SW480 (cell line): ENCODE measurements at places on chromosomes 2 and 18.

GRCh38 chr2:202841090-202841867, 30.3 kb downstream of the ICA1L start:
- no peak for DNase-seq

GRCh38 chr2:190666895-190667294, 18.0 kb downstream of the NAB1 start:
- DNase-seq, result no peak

GRCh38 chr2:171447675-171448074, 13.6 kb downstream of the DCAF17 start:
- no peak for DNase-seq

GRCh38 chr18:45221363-45221762, 393.9 kb upstream of the SLC14A2 start:
- no peak for DNase-seq

- DNase-seq, result peak; percentile 51
These were observed 78.8 kb upstream of the ATP8B1 start for GRCh38 chr18:57881818-57882413.

GRCh38 chr2:27184115-27184514, 27.7 kb upstream of the ATRAID start:
- no peak for DNase-seq

DNA sequence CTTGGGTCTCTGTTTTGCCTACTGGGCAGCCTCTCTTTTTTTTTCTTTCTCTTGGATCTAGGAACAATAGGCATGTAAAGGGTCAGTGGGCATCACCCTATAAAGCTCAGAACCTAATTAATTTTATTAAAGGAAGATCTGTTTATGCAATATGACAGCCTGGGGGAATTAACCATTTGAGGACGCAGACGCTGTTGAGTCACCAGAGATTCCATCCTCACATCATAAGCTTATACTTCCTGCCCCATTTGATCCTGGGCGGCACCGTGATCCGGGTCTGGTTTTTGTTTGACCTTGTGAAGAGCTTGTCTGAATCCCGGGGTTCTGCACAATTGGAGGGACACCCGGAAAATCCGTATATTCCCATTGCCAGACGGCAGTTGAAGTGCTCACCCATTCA, 16.8 kb upstream of the BCL11A start:
- no peak for DNase-seq

DNA sequence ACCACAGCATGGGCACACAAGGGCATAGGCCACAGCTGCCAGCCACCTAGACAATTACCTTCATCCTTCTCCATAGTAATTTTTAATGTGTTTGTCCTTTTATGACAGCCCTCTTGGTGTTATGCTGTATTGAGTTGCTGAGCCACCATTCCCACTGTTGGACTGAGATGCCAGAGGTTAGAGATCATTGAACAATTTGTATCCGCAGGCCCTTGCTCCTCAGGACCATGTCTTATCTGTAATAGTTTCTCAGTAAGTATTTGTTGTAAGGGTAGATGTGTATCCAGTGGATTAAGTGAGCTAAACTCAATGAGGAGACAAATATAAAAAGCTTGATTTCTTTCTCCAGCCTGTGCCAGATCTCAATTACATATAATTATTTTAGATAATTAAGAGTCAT, 832.8 kb upstream of the ID2 start:
- DNase-seq, result no peak

- no peak for DNase-seq
These were observed 3.6 kb downstream of the DYNC2LI1 start for GRCh38 chr2:43777306-43777926.

DNA sequence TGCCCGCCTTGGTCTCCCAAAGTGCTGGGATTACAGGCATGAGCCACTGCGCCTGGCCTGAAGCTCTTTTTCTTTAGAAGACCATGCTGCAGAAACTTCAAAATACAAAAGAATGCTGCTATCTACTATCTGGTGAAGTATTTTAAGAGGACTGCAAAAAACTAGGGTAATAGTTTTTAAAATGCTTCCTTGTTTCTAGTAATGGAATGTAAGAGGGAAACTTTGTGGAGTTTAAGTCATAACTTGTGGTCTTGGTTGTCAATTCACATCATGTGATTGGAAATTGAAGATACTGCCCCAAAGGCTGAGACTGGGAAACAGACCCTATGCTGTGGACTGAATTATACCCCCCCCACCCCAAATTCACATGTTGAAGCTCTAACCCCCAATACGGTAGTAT, 68.3 kb downstream of the B3GNT2 start:
- no peak for DNase-seq

- DNase-seq, result no peak
These were observed 121.8 kb downstream of the NXPH2 start for GRCh38 chr2:138658187-138658894.

DNA sequence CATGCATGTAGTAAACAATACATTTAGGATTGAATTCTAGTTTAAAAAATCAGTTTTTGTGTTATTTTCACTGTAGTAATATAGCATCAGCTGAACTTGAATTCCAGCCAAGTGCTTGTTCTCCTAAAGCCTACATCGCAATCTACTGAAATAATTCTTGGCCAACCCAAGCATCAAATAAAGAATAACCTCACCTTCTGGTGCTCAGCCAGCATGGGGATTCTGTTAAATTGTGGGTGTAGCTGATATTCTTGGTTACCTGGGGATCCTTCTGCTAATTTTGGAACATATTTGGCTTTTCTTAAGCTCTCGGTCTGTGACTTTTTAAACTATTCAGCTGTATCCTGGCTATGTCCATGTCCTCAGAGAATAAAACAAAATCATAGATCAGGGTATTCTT, 248.8 kb downstream of the NRXN1 start:
- no peak for DNase-seq

DNA sequence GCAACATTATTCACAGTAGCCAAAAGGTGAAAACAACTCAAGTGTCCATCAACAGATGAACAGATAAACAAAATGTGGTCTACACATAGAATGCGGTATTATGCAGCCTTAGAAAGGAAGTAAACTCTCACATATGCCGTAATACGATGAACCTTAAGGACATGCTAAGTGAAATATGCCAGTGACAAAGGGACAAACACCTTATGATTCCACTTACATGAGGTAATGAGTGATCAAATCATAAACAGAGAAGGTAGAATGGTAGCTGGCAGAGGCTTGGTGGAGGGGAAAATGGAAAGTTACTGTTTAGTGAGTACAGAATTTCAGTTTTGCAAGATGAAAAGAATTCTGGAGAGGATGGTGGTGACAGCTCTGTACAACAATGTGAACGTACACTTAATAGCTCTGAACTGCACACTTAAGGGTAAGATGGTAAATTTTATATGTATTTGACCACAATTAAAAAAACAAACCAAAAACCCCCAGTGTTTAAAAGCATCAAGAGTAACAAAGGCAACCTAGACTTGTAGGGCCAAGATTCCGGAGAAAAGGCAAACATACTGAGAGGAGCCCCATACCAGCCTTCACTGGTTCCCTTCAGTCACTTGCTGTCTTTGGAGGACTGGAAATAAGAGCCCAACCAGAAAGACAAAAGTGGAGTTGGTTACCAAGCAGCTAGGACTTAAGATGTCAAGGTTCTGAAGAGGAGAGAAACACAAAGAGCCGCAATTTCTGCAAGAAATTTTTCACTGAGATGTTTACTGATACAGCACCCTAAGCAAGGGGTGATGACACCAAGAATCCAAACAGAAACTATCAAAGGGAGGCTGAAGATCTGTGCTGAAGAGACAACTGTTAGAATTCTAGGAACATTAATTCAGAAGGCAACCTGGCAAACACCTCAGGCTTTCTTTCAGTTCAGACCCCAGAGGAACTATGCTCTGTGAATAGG, 61.3 kb downstream of the CUL3 start:
- no peak for DNase-seq

DNA sequence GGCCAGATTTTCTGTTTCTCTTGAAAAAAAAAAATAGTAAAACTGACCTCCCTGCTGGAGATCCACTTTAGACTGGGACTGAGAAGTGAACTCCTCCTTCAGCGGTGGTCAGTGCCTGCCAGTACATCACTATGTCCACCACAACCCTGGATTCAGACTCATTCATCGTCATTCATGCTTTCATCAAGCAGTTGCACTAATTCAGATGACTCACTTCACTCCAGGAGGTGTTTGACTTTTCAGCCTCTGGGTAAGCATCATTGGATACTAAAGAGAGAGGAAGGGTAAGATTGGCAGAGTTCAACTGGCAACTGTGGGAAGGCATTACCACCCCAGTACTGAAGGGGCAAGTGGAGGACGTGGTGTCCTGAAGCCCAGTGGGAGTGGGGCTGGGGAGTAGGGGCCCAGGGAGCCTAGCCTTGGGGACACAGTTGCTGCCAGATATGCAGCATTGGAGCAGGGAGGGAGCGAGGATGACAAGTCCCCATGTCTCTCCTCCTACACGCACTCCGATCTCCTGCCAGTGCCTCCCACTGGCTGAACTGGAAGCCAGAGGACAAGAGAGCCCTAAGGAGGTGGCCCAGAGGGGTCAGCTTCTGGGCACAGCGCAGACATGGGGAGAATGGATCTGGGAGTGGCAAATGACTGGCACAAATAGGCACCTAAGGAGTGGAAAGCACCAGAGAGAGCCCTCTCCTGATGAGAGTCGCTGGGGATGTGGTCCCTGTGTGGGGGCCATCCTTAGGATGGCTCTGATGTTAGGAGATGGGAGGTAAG, 111.1 kb downstream of the TGFA start:
- no peak for DNase-seq

DNA sequence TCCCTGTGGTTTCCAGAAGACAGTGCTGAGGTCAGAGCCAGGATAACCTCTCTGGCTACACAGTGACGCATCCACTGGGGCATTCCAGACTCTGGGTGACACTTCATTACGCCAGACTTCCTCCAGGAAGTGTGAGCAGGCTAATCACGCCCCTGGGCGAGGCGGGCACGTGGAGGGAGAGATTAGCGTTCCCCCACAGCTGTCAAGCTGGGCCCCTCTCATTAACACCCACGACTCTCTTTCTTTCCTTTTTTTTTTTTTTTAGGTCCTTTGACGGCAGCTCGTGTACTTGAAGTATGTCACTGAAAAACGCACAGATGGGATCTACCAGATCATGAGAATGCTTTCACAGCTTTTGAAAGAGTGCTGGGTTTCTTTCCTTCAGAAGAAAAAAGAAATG, 274.6 kb downstream of the AFF3 start:
- DNase-seq, result peak; percentile 53

- DNase-seq, result no peak
These were observed 188.7 kb downstream of the FTCDNL1 start for GRCh38 chr2:199662255-199662654.

GRCh38 chr18:8463791-8464190, 145.4 kb upstream of the RAB12 start:
- no peak for DNase-seq

GRCh38 chr2:28239207-28239606, 153.5 kb upstream of the FOSL2 start:
- no peak for DNase-seq

DNA sequence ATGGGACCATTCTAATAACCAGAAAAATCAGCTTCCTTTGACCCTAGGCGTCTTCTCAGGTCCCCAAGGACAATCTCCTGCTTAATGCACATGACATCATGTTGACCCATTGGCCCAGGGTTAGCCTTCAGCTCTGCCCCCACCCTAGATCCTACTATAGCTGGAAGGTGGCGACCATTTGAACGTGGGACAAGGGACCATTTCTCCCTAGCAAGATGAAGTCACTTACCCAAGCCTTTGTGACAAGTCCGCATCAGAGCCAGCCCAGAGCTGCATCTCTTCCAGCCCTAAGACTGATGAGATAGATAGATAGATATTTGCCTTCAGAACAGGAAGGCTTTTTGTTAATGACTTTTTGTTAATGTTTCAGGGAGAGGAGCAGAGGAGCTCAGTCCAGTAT, 28.2 kb upstream of the TAF1B start:
- DNase-seq, result no peak

DNA sequence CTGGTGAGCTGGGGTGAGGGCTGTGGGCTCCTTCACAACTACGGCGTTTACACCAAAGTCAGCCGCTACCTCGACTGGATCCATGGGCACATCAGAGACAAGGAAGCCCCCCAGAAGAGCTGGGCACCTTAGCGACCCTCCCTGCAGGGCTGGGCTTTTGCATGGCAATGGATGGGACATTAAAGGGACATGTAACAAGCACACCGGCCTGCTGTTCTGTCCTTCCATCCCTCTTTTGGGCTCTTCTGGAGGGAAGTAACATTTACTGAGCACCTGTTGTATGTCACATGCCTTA, 10.5 kb downstream of the PROC start:
- DNase-seq, result no peak

DNA sequence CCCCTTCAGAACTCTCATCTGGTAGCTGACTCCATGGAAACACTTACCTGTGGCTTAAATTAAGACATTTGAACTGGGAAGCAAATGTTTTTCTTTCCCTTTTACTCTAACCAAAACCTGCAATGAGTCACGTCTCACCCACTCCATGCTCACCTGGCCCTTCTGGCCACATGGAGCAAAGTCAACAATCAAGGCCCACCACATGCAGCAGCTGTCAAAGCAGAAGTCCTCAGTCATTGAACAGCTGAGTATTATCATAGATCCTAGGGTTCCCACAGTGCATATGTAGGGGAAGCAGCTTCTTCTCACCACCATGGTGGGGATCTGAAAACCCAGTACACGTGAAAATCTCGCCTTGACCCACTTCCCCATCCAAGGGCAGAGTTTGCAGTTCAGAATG, 12.3 kb upstream of the MEP1B start:
- peak; percentile 3 for DNase-seq

DNA sequence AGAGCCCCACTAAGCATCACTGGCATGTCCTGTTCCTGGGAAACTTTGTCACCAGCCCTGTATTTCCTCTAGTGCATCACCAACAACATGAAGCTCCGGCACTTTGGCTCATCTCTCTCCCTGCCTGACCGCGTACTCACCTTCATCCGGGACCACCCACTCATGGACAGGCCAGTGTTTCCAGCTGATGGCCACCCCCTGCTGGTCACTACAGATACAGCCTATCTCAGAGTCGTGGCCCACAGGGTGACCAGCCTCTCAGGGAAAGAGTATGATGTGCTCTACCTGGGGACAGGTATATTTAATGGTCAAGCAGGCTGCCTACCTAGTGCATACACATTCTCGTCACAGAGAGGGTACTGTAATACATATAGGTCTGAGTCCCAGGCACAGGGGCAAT, 21.0 kb downstream of the SEMA4F start:
- no peak for DNase-seq

GRCh38 chr2:126187668-126188067, 468.3 kb upstream of the GYPC start:
- no peak for DNase-seq

DNA sequence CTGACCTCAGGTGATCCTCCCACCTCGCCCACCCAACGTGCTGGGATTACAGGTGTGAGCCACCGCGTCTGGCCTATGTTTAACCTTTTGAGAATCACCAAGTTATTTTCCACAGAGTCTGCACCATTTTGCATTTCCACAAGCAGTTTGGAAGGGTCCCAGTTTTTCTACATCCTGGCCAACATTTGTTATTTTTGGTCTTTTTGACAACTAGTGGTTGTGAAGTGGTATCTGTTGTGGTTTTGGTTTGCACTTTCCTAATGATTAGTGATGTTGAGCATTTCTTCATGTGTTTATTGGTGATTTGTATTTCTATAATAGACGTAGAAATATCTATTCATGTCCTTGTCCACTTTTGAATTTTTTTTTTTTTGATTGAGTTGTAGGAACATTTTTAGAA, 67.9 kb downstream of the BIRC6 start:
- DNase-seq, result no peak

GRCh38 chr2:172397148-172397834, 30.1 kb upstream of the ITGA6 start:
- no peak for DNase-seq

- DNase-seq, result no peak
These were observed 652.7 kb upstream of the FANCL start for GRCh38 chr2:58893656-58894351.
